ENCODE measurements at places on chromosomes 6 and 20.

GRCh38 chr20:58986286-58986967 lies 5.4 kb downstream of the NELFCD start:
- no peak for DNase-seq

DNA sequence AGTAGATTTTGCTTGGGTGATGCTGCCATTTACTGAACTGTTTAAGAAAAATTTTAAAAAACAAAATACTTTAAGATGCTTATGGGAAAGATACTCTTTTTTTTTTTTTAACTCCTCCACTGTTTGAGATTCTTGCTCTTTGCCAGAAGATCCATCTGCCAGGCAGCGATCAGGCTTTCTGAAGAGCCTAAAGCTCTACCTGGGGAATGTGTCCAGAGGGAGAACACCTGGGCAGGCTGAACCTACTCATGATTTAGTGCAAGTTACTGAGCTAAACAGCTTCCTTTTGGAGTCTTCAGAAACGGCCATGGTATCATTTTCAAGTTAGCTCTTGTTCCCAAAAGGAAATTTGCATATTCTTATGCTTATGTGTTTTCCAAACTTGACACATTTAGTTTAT lies 23.5 kb upstream of the MLIP start:
- DNase-seq = no peak

DNA sequence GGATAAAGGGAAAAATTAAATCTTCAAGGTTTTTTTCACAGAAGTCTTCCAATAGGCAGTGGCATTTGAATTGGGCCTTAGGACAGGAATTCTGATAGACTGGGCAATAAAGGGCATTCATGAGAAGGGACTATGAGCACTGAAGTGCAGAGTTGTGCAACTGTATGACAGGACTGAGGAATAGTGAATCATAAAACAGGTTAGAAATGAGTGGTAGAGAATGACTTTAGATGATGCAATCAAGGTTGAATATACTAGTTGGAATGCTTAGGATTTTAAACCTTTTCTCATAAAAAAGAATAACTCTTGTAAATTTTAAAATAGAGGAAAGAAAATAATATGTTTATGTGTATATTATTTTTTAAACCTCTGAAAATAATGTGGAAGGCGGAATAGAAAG lies 944.7 kb downstream of the PHF3 start:
- DNase-seq = no peak

- no peak for DNase-seq
Observed at GRCh38 chr6:97304701-97305100, 21.7 kb upstream of the MMS22L start.
